Activated T-cell treated with anti-CD3 and anti-CD28 coated beads, Interleukin-2, amount 50 U/mL, for 48 hours (primary cell): ENCODE measurements at places on chromosomes 12 and 14.

DNA sequence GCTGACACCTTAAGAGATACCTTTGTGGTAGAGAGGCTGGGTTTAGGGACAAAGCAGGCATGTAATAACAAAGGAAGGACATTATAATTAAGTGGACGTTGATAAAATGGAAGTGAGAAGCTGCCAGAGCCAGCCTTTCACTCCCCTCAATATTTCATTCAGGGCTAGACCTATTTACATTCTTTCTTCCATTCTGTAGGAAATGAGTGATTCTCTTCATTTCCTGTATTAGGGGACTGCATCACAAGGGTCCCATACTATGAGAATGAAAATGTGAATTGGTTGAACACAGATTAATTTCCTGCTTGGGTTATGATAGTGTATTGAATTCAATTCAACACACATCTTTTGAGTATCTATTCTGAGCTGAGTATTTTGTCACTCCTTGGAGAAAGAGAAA, 143.0 kb downstream of the OTOGL start:
- DNase-seq: no peak

DNA sequence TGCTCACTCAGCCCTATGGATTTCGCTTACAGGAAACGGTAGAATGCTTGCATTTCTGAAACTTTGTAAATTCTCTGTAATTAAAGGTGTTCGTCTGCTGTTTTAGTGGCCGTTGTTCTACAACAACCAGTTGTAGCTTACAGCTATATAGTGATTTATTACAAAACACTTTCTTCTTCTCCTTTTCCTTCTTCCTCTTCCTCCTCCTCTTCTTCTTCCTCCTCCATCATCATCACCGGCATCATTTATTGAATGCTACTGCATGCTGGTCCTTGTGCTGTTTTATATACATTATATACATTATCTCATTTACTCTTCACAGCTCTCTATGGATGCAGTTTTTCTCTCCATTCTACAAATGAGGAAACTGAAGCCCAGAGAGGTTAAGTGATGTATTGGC, 6.4 kb downstream of the ETV6 start:
- no peak for DNase-seq

- DNase-seq: no peak
Observed at GRCh38 chr14:23950411-23951135, 3.0 kb upstream of the DHRS4 start.

DNA sequence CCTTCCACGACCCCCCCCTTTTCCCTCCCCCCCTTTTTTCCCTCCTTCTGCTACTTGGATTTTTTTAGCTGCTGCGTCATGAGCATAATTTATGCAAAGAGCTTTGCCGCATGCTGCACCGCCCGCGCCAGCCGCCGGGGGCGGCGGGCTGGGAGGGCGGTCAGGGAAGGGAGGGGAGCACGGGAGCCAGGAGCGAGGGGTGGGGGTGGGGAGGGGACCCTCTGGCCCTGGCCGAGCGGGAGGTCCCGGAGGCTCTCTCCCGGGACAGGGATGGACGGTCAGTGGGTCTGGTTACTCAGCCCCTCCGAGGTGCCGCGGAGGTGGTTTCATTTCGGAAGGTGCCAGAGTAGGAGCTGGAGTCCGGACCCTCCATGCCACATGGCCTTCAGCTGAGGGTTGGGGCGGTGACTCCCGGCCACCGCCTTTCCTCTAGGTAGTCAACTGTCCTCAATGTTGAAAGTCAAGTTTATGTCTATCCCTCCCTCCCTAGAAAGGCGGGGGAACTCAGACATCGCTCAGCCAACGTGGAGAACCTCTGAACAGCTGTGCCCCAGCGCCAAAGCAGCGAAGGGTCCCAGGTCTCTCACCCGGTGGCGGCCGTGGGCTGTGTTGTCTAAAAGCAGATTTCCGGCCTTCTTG, at the start of gene POU6F1:
POU6F1 (minus strand) TSS at position 95 of the 639 bp plus-strand sequence. CDS start 11,226 bp downstream, outside the sequence.
- peak; percentile 73 for DNase-seq

GRCh38 chr14:79552778-79553177, 658.5 kb downstream of the DIO2 start:
- DNase-seq: no peak

- no peak for DNase-seq
Observed at GRCh38 chr12:103538397-103538796, 42.6 kb upstream of the C12orf42 start.
